ENCODE measurements at places on chromosomes 7 and 10. TPM values are rescaled to one million over a fixed set of nuclear protein-coding genes. Genes with fewer than 3 reads are reported as not detected.

The SNX8 gene
- polyA plus RNA-seq: 37.7 TPM

The MMRN2 gene
- 6.4 TPM for polyA plus RNA-seq

The MRLN gene
- polyA plus RNA-seq: not detected

The LRIT2 gene
- not detected for polyA plus RNA-seq

The ELOVL3 gene
- 0.02 TPM for polyA plus RNA-seq

The ADCK2 gene
- 9.2 TPM for polyA plus RNA-seq

The CASTOR2 gene
- 0.91 TPM for polyA plus RNA-seq

The ZNF3 gene
- polyA plus RNA-seq: 10.4 TPM

The TAS2R41 gene
- polyA plus RNA-seq: not detected

The DTX2 gene
- 171 TPM for polyA plus RNA-seq

The NANOS1 gene
- 1.3 TPM for polyA plus RNA-seq

The PLEKHA8 gene
- polyA plus RNA-seq: 2.7 TPM

The GDF2 gene
- polyA plus RNA-seq: not detected

The ATG9B gene
- polyA plus RNA-seq: 143 TPM

The ELFN1 gene
- polyA plus RNA-seq: 0.16 TPM

The TRIL gene
- 0.55 TPM for polyA plus RNA-seq

The RSU1 gene
- 44.6 TPM for polyA plus RNA-seq

The METTL27 gene
- polyA plus RNA-seq: 1.1 TPM

The IFIT1B gene
- polyA plus RNA-seq: not detected

The WNT16 gene
- 0.02 TPM for polyA plus RNA-seq

The EMX2 gene
- 0.10 TPM for polyA plus RNA-seq

The CHST15 gene
- 1.4 TPM for polyA plus RNA-seq

The PDK4 gene
- polyA plus RNA-seq: 13.3 TPM

The THSD7A gene
- polyA plus RNA-seq: 0.18 TPM

The CPXM2 gene
- 4.2 TPM for polyA plus RNA-seq

The RELN gene
- polyA plus RNA-seq: 0.10 TPM

The DNAAF5 gene
- 14.6 TPM for polyA plus RNA-seq

The CPA2 gene
- polyA plus RNA-seq: 0.14 TPM

The GFRA1 gene
- polyA plus RNA-seq: 0.73 TPM

The EPDR1 gene
- polyA plus RNA-seq: 1.0 TPM

The PIK3AP1 gene
- polyA plus RNA-seq: 0.31 TPM

The AKR1C1 gene
- 18.5 TPM for polyA plus RNA-seq

The TRPV5 gene
- polyA plus RNA-seq: not detected

The SFTPA2 gene
- polyA plus RNA-seq: 1.4 TPM

The TMEM254 gene
- polyA plus RNA-seq: 24.9 TPM

The IQCE gene
- 2.4 TPM for polyA plus RNA-seq

The GALNT17 gene
- polyA plus RNA-seq: 6.1 TPM

The TBXAS1 gene
- polyA plus RNA-seq: 10.7 TPM

The ODAD2 gene
- polyA plus RNA-seq: 0.12 TPM

The OR6B1 gene
- polyA plus RNA-seq: not detected

The VSIR gene
- polyA plus RNA-seq: 41.9 TPM

The ZNF722 gene
- polyA plus RNA-seq: not detected

The SAMD9L gene
- 4.0 TPM for polyA plus RNA-seq

The GPER1 gene
- polyA plus RNA-seq: 0.81 TPM

The FAM237B gene
- polyA plus RNA-seq: not detected
